ENCODE measurements at places on chromosomes 4 and X.

DNA sequence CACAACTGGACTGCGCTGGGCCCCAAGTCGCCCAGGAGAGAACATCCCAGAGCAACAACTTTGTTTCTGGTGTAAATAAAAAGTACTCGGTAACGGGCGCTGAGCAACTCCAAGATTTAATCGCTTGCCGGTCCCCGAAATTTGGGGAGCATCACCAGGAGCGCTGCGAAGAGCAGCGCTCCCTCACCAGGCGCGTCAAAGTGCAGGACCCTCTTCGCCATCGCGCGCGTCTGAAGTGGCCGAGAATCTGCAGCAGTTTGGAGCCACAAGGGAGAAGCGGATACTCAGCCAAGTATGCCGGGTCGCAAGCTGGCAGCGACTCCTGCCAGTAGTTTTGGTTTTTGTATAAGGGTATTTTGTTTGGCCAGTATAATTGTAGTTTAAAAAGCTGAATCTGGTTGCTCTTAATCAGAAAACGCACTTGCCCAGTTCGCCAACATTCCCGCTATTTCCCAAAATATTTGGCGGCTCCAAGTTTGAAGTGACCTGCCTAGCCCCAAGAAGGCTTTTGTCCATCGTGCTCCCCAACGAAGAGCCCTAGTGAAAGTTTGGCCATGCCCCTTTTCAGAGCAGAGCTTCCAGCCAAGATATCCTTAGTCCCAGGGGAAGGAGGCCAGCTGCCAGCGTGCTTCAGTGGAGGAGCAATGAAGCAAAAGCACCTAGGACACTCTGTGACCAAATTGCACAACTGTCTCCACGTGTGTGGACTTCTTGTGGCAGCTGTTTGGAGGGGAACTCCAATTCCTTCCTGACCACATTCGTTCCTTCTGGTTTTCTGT lies 557 bp upstream of the KDR start:
- no peak for DNase-seq

- no peak for DNase-seq
Observed at GRCh38 chr4:37745946-37746345, 59.8 kb upstream of the RELL1 start.

GRCh38 chr4:168666531-168666930 lies 169.7 kb downstream of the PALLD start:
- DNase-seq = no peak

DNA sequence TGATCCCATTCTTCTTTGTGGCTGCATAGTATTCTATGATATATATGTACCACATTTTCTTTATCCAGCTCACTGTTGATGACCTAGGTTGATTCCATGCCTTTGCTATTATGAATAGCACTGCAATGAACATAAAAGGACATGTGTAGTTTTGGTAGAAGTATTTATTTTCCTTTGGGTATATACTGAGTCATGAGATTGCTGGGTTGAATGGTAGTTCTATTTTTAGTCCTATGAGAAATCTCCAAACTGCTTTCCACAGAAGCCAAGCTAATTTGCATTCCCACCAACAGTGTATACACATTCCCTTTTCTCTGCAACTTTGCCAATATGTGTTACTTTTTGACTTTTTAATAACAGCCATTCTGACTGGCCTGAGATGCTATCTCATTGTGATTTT lies 278.3 kb downstream of the PCDH18 start:
- DNase-seq = no peak

DNA sequence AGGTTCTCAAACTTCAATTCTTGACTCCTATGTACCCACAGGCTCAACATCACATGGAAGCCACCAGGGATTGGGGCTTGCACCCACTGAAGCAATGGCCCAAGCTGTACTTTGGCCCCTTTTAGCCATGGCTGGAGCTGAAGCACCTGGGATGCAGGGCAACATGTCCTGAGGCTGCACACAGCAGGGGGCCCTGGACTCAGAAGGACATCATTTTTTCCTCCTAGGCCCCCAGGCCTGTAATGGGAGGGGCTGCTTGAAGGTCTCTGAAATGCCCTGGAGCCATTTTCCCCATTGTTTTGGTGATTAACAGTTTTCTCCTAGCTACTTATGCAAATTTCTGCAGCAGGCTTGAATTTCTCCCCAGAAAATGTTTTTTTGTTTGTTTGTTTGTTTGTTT lies 465.1 kb upstream of the PCDH10 start:
- DNase-seq = no peak

DNA sequence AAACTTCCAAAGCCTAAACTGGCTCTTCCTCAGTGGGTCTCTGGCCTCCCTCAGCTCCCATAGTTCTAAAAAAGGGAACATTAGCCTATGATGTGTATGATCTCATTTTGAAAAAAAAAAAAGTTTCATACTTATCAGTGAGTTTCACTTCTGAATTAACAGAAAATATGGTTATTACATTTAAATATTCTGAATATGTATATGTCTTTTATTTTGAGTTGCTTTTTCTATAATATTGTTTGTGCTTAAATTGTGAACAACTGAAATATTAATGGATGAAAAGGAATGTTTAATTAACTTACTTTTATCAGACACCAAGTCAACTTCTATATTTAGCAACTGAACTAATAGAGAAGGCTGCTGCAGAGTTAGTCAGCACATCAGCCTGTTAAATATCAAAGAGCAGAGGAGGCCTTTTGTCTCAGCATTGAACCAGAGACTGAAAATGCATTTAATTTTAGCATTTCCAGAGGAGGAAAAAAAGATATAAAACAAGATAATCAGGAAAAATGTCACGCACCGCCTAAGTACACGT lies 20.4 kb upstream of the FHL1 start:
- DNase-seq = no peak

DNA sequence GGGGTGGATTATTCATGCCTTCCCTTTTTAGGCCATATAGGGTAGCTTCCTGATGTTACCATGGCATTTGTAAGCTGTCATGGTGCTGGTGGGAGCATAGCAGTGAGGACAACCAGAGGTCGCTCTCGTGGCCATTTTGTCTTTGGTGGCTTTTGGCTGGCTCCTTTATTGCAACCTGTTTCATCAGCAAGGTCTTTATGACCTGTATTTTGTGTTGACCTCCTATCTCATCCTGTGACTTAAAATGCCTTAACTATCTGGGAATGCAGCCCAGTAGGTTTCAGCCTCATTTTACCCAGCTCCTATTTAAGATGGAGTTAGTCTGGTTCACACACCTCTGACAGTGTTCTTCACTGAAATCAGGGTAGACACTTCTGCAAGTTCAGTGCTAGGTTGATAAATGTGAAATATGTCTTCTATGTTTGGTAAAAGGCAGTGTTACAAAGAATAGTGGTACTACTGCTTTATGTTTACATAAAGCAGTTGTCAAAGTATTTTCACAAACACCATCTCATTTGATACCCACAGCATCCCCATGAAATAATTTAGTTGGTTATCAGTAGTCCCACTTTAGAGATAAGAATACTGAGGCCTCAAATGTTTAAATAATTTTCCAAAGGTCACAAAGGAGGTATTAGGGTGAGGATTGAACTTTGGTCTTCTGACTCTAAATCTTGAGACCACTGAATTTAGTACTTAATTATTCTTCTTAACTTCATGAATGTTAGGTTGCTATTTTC lies 77.1 kb upstream of the C4orf54 start:
- DNase-seq = no peak

DNA sequence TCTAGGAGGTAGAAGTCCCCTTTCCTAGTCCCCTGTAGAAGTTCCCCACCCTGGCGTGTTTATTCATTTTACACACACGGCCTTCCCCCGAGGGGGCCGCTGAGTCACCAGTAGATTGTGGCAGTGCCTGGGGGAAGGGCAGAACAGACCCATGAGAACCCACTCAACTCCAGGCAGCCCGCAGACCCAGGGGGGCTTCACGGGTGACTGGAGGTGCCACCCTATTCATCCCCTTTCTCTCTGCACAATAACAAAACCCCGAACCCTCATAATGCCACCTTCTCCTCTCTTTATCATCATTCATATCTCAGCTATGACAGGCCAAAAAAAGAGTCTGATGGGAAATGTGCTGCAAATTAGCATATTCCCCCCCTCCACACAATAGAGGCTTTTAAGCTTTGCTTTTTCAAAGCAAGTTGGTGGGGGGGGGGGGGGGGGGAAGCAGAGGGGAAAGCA lies 20.4 kb upstream of the GPM6B start:
- DNase-seq = no peak

DNA sequence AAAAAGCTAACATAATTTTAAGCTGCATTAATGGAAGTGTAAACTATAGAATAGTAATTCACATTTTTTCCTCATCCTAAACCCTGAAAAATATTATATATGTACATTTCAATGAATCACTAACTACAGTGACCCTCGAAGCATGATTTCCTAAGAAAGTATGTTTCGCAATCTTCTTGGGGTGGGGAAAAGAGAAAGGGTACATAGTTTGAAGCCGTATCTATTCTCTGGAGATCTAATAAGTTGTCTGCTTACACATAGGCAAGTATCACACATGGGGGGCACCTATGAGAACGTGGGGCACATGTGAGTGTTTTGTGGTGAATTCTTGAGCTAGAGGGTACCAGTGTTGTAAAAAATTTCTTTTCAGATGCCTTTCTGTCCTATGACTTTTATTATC lies 71.2 kb downstream of the JADE1 start:
- DNase-seq = no peak

GRCh38 chr4:19486400-19486799 lies 765.3 kb upstream of the SLIT2 start:
- no peak for DNase-seq

DNA sequence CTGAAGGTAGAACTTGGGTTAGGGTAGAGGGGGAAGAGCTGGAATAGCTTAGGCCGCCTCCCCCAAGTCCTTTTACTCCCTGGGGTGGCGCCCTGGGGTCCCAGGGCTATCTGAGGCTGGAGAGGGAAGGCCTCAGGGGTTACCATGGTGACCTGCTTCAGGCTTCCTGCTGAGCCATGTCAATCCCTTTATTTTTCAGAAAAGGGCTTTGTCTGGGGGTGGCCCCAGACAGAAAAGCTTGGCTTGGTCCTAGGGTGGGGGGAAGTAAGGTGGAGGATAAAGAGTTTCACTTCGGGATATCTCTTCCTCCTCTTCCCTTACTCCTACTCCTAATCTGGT lies 6.3 kb downstream of the EFNB1 start:
- DNase-seq = no peak

GRCh38 chr4:2067446-2068197 lies 8.5 kb downstream of the NAT8L start:
- DNase-seq = no peak

DNA sequence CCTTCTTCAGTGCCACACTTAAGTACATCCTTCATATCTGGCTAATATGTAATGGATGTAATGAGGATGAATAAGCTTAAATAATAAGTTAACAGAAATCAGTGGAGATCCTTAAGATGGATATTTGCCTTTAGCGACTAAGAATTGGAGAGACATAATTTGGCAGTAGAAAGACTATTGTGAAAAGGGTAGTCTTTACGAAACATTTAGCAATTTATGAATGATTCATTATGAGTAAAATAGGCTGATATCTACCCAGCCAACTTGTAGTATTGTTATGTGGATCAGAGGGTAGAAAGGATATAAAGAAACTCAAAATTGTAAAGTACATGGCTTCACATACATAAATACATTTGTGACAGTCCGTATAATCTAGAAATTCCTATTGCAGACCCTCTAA lies 2371.8 kb downstream of the PCDH7 start:
- no peak for DNase-seq

DNA sequence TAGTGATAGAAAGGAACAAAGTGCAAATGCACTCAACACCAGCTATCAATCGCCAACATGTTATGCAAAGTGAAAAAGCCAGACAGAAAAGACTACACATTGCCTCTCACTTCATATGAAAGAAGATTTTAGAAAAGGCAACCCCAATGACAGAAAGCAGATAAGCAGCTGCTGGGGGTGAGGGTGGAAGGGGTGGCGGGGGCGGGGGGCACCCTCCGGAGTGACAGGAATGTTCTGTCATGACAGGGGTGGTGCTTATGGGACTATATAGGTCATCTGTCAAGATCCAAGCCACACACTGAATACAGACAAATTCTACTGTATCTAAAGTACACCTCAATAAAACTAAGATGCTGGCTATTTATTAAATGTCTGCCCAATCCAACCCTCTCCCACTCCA lies 10.7 kb downstream of the WDR1 start:
- DNase-seq = no peak

DNA sequence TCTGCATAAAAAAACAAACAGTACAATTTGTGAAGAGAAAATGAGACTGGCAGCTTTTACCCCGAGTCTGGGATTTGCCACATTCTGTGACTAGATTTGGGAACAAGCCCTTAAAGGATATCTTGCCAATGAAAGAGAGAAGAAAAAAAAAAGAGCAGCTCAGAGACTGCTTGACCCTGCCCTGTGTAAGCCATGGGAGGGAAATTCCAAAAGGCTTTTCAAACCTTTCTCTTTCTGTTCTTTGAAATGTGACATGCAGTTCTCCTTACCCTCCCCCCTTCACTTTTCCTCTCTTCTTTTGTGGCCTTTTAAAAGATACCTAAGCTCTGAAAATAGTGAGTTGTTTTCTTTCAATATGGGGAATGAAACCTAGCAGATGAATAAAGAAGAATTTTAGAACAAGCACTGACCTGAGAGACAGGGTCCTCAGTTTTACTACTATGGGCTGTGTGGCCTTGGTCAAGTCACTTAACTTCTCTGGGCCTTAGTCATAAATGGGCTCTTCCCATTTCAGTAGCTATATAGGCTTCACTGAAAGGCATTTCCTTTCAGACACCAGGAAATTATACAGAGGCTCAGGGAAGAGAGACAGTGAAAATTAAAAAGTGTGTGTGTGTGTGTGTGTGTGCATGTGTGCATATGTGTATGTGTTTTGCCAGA lies 5.1 kb downstream of the CCDC160 start:
- no peak for DNase-seq

Data from stimulated activated CD8-positive, alpha-beta memory T cell treated with anti-CD3 and anti-CD28 coated beads, Interleukin-7, amount 100 ng/mL, for 1 hour (primary cell).